ENCODE measurements at places on chromosomes 13 and 19. TPM values are rescaled to one million over a fixed set of nuclear protein-coding genes. Genes with fewer than 3 reads are reported as not detected.
A peak's percentile ranks its signal among the peaks of the same experiment; 100 is the strongest.

DNA sequence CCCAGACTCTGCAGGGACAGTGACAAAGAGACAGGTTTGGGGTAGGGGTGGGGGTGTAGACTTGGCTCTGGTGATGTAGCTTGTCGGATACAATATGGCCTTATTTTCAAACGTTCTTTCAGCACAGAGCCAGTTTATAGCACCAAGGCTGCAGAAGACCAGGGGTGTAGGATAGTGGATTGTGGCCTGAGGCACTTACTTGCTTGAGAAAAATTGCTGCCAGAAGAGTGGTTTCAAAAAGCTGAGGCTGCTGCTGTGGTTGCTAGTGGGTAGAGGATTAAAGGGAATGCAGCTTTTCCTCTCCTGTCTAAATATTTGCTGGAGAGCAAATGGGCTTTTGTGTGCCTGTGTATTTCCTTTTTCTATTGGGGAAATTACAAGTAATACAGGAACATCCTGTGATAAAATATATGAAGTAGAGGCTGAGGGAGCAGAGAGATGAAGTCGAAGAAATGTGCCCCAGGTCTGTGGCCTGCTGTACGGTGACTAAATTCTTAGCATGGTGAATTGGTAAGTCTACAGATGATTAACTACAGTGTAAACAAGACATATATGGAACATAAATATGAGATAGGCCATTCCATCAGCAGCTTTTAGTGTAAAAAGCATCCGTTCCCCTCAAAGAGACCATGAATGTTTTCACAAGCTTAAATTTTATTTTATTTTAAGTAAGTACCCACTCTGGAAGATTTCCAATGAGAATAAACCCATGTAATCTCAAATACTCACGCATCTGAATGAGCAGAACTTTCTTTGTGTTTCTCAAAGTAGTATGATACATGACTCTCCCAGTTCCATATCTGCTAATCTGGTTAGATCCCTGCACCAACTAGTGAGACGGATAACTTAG, 112.9 kb downstream of the LRCH1 start:
- ATAC-seq = no peak

DNA sequence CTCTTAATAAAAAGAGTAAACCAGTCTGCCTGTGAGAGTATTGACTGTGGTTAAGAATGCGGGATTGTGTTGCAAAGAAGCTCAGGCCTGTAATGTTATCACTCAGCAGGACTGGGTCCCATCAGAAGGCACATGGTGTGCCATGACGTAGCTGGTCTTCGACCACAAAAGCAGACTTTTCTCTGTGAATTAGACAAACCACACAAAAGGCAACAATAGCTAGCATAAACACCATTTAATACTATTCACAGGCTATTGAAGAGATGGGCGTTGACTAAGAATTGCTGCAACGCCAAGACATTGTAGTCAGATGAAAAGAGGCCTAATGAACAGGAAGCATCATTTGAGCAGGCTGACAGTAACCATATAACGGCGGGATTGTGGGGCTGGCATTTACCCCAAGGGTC, 235.6 kb upstream of the SOX21 start:
- no peak for ATAC-seq

GRCh38 chr19:2973229-2973628, 4.1 kb upstream of the TLE6 start:
- peak; percentile 69 for ATAC-seq

GRCh38 chr13:114145256-114145655, 12.8 kb upstream of the RASA3 start:
- no peak for ATAC-seq

- no peak for ATAC-seq
Measured at GRCh38 chr13:59658027-59658737, 505.5 kb downstream of the DIAPH3 start.

DNA sequence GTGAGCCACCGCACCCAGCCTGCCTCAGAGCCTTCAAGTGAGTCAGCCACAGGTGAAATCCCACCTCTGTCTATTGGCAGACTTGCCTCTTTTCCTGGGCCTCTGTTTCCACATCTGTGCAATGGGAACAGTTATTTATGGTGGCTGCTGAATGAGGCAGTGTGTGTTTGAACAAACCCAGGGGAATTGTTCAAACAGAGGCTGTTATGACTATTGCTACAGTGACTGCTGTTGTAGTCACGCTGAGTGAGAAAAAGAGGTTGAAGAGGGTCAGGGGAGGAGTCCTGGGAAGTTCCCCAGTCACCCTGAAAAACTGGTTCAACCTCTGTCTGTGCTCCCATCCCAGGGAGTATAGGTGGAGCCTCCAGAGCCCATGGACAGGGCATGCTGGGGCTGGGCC, at the start of gene CEACAM19:
Gene CEACAM19, plus strand, starts transcription at position 83 of the 400 bp plus-strand sequence. CDS start 450 bp downstream, outside the sequence.
- ATAC-seq = no peak

- no peak for ATAC-seq
Measured at GRCh38 chr13:105278943-105279381, 1256.5 kb downstream of the EFNB2 start.

- ATAC-seq = no peak
Measured at GRCh38 chr13:112969692-112970338, 801 bp downstream of the MCF2L start.

GRCh38 chr19:16377521-16377920, 52.9 kb downstream of the KLF2 start:
- ATAC-seq = no peak

DNA sequence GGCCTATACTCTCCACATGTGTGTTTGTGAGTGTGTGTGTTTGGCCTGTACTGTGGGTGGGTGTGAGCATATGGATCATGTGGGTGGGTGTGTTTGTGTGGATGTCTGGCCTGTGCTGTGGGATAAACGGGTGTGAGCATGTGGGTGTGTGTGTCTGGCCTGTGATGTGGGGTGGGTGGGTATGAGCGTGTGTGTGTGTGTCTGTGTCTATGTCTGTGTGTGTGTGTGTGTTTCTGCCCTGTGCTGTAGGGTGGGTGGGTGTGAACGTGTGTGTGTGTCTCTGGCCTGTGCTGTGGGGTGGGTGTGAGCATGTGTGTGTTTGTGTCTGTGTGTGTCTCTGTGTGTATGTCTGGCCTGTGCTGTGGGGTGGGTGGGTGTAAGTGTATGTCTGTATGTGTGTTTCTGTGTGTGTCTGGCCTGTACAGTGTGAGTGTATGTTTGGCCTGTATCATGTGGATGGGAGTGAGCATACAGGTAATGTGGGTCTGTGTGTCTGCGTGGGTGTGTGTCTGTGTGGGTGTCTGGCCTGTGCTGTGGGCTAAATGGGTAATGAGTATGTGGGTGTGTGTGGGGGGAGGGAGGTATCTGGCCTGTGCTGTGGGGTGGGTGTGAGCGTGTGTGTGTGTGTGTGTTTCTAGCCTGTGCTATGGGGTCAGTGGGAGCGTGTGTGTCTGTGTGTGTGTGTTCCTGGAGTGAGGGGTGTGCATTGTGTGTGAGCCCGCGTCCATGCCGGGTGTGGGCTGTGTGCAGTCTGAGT, 20.8 kb upstream of the KCTD15 start:
- no peak for ATAC-seq

DNA sequence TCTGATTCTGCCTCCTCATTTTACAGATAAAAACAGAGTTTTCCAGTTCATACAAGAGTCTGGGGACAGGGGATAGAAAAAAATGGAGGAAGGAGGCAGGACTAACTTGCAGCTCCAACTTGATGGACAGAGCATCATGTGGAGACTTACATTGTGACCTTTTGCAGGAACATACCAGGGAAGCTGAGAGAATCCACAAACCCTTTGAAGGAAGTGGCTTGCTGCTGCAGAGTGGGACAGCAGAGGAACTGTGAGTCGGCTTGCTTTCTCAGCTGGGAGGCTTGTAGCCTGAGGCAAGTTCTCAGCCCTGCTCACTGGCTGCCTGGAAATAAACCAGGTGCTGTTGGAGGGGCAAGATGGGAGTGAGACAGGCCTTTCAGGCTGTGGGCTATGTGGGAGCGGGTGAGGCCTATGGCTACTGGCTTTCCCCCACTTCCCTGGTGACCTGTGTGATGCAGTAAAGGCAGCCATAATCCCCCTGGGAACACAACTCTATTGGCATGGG, 614.4 kb downstream of the KCTD12 start:
- no peak for ATAC-seq

DNA sequence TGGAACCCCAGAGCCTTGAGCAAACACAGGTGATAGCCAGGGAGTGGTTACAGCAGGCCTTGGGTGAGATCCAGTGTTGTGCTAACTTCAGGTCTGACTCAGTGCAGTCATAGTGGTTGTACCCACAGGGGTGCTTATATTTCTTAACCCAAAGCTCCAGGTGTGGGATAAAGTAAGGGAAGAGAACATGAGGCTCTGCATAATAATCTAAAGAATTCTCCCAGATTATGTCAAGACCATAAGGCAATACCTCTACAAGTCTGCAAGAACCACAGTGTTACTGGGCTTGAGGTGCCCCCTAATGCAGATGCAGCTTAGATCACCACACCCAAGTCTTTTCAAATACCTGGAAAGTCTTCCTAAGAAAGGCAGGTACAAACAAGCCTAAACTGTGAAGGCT, 485.4 kb downstream of the RFC3 start:
- no peak for ATAC-seq

- no peak for ATAC-seq
Measured at GRCh38 chr13:45681113-45681512, 21.0 kb upstream of the CBY2 start.

DNA sequence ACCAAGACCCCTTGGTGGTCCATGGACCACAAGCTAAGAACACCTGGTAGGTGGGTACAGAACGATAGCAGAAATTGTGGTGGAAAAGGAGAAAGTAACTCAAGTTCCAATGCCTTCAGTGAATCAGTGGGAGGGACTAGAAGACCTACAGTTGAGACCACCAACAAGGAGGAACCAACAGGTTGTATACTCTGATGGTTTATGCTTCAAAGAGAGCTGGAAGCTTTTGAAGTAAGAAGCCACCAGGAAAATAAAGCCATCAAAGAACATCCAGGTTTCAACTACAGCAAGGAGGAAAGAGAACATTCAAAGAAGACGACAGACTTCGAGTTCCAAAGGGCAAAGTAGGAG, 42.4 kb downstream of the DIAPH3 start:
- ATAC-seq = no peak

DNA sequence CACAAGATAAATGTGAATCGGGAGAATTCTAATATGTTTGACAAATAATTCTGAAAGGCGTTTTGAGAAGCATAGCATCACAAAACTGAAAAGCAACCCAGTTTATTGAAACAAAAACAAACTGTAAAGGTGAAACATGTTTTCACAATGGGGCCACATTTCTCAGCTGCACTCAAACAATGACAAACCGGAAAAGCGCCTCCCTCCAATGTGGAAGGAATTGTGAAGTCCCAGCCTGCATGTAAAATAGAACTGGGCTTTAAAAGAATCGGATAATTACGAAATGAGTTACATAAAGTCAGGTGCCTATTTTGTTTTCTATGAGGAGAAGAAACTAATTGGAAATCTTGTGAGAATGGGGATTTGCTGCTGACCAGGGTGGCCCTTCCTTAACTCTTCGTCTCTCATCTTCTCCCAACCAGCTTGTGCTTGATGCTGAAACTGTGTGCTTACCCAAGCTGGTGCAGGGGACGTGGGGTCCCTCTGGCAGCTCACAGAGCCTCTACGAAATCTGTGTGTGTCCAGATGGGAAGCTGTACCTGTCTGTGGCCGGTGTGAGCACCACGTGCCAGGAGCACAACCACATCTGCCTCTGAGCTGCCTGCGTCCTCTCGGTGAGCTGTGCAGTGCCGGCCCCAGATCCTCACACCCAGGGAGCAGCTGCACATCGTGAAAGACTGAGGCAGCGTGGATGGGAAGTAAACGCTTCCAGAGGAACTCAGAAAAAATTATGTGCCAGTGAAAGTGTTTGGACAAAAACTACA, 109.4 kb downstream of the SACS start:
- ATAC-seq = no peak

DNA sequence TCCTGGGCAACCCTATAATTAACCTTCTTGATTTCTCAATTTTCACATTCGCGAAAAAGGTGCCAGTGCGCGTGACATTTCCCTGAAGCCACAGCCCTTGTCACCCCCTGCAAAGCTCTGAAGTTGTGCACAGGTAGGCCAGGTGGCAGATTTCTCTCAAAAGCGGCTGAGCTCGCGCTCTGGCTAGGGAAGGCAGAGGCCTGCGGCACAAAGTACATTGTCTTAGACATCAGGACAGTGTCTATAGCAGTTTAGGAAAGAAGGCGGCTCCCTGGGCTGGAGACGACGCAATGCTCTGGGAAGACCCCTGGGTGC, 42.9 kb upstream of the ZNF14 start:
- no peak for ATAC-seq

GRCh38 chr13:28659621-28659970, 666 bp downstream of the POMP start:
- no peak for ATAC-seq

DNA sequence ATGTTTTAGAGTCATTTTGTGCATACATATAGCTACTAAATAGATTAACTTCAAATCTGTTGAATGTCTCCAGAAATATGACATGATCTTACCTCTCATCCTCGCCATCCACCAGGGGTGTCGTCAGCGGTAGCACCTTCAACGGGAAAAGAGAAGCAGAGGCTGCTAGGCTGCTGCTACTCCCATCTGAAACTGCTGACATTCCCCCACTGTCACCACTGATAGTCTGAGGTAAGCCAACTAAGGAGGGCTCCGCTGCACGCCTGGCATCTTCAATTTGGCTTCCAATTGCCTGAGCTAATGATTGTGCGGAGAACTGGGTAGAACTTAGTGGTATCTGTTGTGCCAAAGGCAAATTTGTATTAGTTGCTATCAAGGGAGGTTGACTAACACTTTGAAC, 3.1 kb downstream of the TSC22D1 start:
- no peak for ATAC-seq

DNA sequence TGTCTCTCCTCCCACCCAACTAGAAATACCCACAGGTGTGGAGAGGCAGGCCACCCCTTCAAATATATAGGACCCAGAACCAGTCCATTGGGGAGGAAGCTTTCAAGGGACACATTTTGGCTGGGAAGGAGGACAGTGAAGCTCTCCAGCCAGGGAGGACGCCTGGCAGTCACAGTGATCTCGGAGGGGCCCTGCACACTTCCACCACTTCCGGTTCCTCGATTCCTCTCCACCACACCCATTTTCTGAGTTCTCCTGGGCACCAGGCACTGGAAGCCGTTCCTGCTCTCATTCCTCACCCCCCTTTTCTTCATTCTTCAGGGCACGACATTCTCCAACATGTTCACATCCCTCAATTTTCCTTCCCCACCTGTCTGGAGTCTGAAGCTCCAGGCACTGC, 30.4 kb upstream of the CEACAM21 start:
- ATAC-seq = no peak

- no peak for ATAC-seq
Measured at GRCh38 chr19:4189641-4190040, 7.2 kb downstream of the ANKRD24 start.

DNA sequence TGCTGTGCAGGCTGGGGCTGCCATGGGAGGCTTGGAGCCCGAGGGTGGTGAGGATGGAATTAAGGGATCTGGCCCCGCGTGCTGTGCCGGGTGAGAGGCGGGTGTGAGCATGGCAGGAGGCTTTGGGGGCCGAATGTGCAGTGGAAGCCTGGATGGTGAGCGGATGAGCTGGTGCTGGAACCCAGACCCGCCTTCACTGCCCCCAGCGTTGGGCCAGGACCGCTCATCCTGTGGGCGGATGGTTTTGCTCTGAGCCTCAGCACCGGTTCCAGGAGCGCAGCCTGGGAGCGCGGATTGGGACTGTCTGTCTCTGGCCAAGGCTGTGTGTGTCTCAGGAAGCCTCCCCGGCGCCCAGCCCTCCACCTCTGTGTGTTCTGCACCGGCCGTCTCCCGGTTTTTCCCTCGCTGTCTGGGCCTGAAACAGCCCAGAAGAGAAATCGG, 16.7 kb downstream of the KDM4B start:
- ATAC-seq = no peak

Gene ZNF625
- 8.0 TPM for total RNA-seq

Gene OR7D2
- 0.17 TPM for total RNA-seq

Gene JAK3
- total RNA-seq = 5.9 TPM

Gene ZNF28
- 8.8 TPM for total RNA-seq

Gene MYPOP
- 3.0 TPM for total RNA-seq

Gene ZNF600
- total RNA-seq = 5.3 TPM

Gene ZNF154
- total RNA-seq = 8.1 TPM

Gene CCDC8
- 6.6 TPM for total RNA-seq

Gene TTYH1
- total RNA-seq = 3.5 TPM

All from gastroesophageal sphincter (tissue), 4 donors.